Gastroesophageal sphincter (tissue), 4 donors: ENCODE measurements at places on chromosomes 7 and 10. TPM values are rescaled to one million over a fixed set of nuclear protein-coding genes. Genes with fewer than 3 reads are reported as not detected.
A peak's percentile ranks its signal among the peaks of the same experiment; 100 is the strongest.

- ATAC-seq: no peak
Observed at GRCh38 chr10:71605263-71605962, 114.2 kb downstream of the C10orf105 start.

DNA sequence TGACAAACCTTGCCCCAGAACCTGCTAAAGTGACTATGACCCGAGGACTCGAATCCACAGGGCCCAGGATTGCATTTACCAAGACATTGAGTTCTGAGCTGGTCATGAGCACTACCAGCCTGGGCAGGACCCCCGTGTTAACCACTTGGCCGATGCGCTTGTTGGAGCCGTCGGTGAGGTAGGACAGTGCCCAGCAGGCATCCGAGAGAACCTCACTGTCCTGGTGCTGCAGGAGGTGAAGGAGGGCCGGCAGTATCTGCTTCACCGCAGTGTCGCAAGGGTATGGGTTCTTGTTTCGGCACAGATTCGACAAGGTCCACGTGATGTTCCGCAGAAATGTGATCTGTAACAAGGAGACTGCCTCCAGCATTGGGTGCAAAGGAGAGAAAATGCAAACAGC is 19.7 kb downstream of the KPNA7 start:
- ATAC-seq: no peak

GRCh38 chr10:71220689-71221540 is 8.5 kb downstream of the UNC5B start:
- no peak for ATAC-seq

DNA sequence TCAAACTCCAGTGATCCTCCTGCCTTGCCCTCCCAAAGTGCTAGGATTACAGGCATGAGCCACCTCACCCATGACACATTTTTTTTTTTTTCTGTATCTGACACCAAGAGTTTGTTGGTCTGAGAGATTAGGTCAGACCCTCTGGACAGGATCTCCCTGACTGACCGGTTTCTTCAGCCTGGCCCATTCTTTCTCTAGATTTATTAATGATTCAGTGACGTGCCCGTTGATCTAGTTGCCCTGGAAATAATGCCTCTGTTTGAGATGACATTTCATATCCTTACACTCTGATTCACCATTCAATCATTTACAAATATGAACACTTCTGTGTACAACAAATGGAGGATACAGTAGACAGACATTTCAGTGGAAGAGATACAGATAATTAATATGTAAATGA is 1.4 kb upstream of the ZNF212 start:
- no peak for ATAC-seq

- ATAC-seq: no peak
Observed at GRCh38 chr10:34400075-34400474, 415.0 kb downstream of the PARD3 start.

- no peak for ATAC-seq
Observed at GRCh38 chr7:116952635-116953371, 498 bp upstream of the ST7 start.

DNA sequence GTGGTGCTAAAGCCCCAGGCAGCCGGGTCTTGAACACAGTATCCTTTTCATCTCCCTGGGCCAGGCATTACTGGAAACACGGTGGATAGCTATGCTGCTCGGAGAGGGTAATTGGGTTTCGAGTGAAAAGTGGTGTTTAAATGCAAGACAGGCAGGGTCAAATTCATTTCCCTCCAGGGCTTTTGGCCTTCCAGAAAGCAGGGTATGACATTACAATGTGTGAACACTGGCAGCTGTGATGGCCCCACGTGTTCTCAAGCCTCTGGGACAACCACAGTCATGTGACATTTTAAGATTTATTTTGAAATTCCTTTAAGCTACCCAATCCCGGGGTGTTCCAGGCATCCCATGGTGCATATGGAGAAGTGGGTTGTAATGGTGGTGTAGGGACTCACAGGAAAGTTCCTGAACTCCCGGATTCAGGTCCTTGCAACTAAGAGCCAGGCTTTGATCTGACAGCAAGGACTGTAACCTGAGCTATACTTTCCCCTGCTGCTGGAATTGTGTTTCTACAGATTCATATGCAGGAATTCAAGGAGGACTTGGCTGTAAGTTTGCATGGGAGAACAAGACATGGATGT is 46.8 kb downstream of the INSYN2A start:
- no peak for ATAC-seq

- ATAC-seq: no peak
Observed at GRCh38 chr10:70804421-70804808, 11.3 kb upstream of the SGPL1 start.

DNA sequence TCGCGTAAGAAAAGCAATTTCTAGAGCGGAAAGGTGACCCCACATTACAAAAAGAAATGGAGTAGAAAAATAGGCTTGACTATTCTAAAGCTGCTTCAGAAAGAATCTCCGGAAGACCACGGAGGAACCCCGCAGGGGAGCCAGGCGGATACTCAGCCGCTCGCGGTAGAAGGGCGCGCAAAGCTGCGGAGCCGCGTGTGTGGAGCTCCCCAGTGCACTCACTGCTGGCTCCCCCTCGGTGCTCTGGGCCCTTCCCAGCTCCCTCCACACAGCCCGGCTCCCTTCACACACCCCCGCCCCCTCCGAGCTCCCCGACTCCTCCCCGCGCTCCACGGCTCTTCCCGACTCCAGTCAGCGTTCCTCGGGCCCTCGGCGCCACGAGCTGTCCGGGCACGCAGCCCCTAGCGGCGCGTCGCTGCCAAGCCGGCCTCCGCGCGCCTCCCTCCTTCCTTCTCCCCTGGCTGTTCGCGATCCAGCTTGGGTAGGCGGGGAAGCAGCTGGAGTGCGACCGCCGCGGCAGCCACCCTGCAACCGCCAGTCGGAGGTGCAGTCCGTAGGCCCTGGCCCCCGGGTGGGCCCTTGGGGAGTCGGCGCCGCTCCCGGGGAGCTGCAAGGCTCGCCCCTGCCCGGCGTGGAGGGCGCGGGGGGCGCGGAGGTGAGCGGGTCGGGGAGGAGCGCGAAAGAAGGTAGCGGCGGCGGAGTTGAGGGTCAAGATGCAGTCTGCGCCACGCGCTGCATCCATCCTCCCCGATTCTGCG is at the start of gene STEAP2:
Gene STEAP2 (plus strand): TSS at position 350 of the 758 bp plus-strand sequence. CDS start 13,343 bp downstream, outside the sequence.
- peak; percentile 98 for ATAC-seq

- no peak for ATAC-seq
Observed at GRCh38 chr10:25555865-25556264, 378.2 kb upstream of the MYO3A start.

DNA sequence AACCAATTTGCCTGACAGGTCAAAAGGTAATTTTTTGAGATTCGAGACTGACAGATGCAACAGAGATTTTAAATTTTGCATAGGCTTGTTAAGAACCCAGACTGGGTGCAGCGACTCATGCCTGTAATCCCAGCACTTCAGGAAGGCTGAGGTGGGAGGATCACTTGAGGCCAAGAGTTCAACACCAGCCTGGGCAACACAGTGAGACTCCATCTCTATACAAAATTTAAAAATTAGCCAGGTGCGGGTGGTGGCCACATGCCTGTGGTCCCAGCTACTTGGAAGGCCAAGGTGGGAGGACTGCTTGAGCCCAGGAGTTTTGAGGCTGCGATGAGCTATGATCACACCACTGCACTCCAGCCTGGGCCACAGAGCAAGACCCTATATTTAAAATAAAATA is 34.6 kb downstream of the AMZ1 start:
- ATAC-seq: no peak

- no peak for ATAC-seq
Observed at GRCh38 chr10:7480742-7481367, 70.0 kb upstream of the SFMBT2 start.

DNA sequence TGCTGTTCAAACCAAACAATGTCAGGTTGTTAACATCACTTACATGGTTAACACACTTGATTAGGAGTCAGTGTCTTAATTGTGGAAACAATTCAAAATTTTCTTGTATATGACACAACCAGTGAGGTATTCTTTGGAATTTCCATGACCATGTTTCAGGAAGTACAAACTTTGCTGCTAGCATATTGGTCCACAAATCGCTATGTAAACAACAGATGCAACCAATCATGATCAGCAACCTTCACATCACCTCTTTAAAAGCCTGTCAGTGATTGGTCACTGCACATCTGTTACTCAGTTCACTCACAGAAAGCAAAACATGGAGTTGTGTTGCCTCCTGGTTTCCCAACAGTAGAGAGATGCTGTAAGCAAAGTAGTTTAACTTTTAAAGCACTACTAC is 108.9 kb upstream of the FAM3C start:
- no peak for ATAC-seq

GRCh38 chr7:30206942-30207341 is 72.2 kb downstream of the MTURN start:
- ATAC-seq: no peak

- no peak for ATAC-seq
Observed at GRCh38 chr7:142670511-142670910, 78.8 kb upstream of the PRSS1 start.

DNA sequence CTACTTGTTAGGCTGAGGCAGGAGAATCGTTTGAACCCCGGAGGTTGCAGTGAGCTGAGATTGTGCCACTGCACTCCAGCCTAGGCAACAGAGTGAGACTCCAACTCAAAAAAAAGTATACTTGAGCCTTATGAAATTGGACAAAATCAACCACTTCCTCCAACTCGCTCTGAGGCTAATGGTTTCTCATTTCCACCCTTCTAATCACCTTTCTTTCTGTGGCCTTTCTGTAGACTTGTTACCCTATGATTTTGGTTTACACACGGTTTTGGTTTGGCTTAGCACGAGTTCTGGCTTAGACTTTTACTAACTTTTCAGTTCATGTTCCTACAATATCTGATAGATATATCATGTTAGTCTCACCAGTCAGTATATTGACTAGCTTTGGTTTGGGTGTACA is 152.0 kb downstream of the PHTF2 start:
- ATAC-seq: no peak

- ATAC-seq: peak; percentile 96
Observed at GRCh38 chr7:41955893-41956675, 253.2 kb upstream of the INHBA start.

DNA sequence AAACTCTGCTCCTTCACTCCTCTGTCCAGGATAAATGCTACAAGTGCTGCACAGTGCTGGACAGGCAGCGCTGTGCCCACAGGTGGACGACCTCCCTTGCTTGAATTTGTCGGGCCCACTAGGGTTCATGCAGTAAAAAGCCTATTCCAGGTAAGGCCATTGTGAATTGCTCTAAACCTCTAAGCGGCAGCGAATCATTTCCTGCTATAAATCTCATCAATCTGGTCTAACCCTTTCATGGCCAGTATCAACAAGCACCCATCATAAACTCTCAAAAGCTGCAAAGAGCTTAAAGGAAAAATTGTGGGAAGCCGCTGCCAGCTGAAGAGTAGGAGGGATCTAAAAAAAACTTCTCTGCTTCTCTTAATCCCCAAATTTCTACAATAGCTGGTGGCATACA is 134.2 kb downstream of the SLC25A13 start:
- ATAC-seq: no peak

GRCh38 chr10:129041916-129042315 is 425.1 kb upstream of the MGMT start:
- ATAC-seq: no peak

DNA sequence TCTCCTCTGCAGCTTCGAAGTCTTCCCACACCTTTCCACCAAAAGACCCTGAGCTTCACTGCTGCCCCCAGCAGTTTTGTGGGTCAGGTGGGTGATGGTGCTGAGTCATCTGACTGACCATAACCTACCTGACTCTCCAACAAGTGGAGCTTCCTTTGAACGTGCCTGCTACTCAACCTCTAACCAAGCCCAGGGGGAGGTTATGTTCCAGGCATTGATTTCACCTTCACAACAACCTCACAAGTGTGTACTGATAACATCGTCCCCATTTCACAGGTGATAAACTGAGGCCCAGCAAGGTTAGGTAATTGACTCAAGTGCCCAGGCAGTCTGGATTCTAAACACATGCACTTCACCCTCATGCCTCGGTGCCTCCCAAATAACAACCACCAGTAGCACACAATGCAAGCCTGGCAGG is 66.7 kb downstream of the DLG5 start:
- ATAC-seq: no peak

DNA sequence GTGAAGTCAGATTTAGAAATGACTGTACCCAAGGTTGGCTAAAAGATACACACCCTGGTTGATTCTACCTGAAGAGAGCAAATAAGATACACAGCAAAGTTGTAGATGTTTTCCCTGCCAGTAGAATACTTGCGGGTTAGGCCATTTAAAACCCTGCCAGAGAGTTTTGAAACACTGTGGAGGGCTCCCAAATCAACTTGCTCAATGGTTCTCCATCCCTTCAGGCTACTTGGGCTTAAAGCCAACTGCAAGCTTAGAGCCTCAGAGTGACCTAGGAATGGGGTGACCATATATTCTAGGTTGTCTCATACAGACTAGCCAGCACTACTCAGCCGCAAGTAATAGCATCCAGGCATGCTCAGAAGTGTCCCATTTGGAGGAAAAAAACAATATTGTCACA is 10.0 kb downstream of the CAV1 start:
- ATAC-seq: peak; percentile 77

- ATAC-seq: no peak
Observed at GRCh38 chr10:1449572-1450205, 287.6 kb downstream of the ADARB2 start.

GRCh38 chr10:27783660-27784059 is 38.0 kb upstream of the MKX start:
- no peak for ATAC-seq

DNA sequence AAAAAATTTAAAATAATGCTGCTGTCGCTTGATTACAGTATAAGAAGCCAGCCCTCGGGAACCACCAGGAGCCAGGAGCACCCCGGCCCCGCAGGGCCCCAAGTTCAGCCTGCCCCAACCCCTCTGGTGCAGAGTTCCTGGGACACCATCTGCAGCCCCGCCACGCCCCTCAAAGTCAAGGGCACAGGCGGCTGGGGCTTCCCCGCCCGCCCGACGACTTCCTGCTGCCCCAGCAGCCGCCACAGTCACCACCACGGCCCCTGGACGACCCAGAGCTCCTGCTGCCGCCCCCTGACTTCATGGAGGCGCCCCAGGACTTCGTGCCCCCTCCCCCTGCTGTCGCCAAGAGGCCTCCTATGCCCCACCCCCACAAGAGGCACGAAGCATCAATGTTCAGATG is 103.6 kb upstream of the PDSS1 start:
- no peak for ATAC-seq

- no peak for ATAC-seq
Observed at GRCh38 chr7:39460486-39460885, 105.7 kb upstream of the YAE1 start.

DNA sequence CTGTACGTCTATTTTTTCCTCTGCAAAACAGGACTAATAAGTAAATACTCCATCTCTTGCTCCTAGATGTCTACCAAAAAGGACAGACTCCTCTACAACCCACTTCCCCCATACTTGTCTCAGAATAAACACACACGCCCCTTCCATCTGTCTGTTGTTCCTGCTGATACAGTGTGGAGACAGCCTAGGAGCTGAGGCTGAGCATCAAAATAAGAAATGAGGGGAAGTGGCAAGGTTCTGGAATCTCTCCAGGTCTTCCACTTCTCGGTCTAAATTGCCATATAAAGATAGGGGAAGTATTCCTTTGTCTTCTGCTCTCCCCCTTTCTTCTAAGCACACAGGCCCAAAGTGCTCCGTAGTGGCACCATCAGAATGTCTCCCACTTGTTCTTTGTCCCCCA is 30.8 kb upstream of the VSIR start:
- peak; percentile 49 for ATAC-seq

- no peak for ATAC-seq
Observed at GRCh38 chr7:109956916-109957315, 1134.0 kb upstream of the LRRN3 start.

C10orf105 gene
- 0.13 TPM for total RNA-seq

COBL gene
- 59.7 TPM for total RNA-seq

SPDYE6 gene
- not detected for total RNA-seq

NPY4R2 gene
- not detected for total RNA-seq

PIP gene
- total RNA-seq: not detected

GDF2 gene
- not detected for total RNA-seq

DNAJC12 gene
- 2.5 TPM for total RNA-seq

OR2A12 gene
- not detected for total RNA-seq

FXYD4 gene
- total RNA-seq: not detected
